Left lung (tissue), 14 donors: ENCODE measurements at places on chromosomes 13 and 19. TPM values are rescaled to one million over a fixed set of nuclear protein-coding genes. Genes with fewer than 3 reads are reported as not detected.
A peak's percentile ranks its signal among the peaks of the same experiment; 100 is the strongest.

Gene TCF3
- 57.9 TPM for total RNA-seq

Gene KIR2DL4
- total RNA-seq, result not detected

Gene MADCAM1
- total RNA-seq, result 0.52 TPM

Gene GFY
- not detected for total RNA-seq

Gene DCAF15
- 20.2 TPM for total RNA-seq

DNA sequence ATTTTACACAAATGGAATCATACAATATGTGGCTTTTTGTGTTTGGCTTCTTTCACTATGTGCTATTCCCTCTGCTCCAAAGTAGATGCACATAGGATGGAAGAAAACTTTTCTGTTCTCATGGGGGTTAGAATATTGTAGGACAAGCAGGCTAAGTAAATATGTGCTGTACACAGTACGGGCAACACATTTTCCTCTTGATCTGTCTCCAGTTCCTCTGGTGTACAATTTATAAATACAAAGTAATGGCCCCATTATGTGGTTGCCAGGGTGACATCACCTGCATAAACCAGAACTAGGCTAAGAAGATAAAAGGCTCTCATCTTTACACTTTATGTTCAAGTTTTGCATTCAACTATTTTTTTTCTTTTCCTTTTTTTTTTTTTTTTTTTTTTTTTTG is 41.0 kb upstream of the SOX21 start:
- no peaks in the 10 kb centered on the region for H3K27me3 ChIP-seq
- H3K36me3 ChIP-seq, result no peaks in the 10 kb centered on the region

DNA sequence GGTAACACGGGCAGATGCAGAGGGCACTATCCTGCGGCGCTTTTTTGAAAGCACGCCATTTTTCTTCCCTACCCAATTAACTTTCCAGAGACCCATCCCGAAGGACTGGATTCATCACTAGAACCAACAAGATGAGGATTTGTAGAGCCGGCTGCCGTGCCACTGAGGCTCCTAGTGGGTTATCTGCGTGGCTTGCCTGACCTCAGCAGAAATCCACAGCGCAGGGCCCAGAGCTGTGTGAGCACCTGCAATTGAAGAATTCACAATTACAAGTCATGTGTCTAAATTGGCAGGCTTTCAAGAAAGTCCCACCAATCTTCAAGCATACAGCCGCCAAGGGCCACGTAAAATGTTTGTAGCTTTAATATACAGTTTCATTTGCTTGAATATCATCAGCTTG is 75.5 kb downstream of the ALOX5AP start:
- no peak for DNase-seq
- no peaks in the 10 kb centered on the region for H3K36me3 ChIP-seq
- no peak overlapping the region for H3K27ac ChIP-seq
- H3K27me3 ChIP-seq, result no peaks in the 10 kb centered on the region

DNA sequence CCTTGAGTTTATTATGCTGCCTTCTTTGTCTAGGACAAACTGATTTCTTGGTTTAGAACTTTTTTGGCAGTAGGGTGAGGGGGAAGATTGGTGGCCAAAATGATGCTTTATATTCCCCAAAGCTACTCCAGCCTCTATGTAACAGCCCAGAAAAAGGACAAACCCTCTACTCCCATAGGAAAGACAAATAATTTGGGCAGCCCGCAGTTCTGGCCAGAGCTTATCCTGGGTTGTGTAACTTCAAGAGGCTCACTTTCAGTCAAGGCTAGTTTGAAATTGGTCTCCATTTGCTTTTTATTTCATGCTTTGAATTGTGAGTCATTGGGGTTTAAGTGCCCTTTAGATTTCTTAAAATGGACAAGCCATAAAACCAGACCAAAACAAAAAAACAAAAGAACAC is 142.3 kb downstream of the OLFM4 start:
- H3K36me3 ChIP-seq, result no peaks in the 10 kb centered on the region
- H3K27me3 ChIP-seq, result no peaks in the 10 kb centered on the region
- DNase-seq, result no peak
- H3K4me1 ChIP-seq, result no peaks in the 10 kb centered on the region
- no peak overlapping the region for H3K27ac ChIP-seq

GRCh38 chr13:77535448-77535847 is at the start of gene SCEL:
Gene SCEL, plus strand, starts transcription at chr13:77535706. Its CDS starts 20,170 bp downstream, at chr13:77555876.
- peak within 1 kb of the TSS; percentile 64 for H3K27ac ChIP-seq
- DNase-seq, result no peak
- no peaks in the 10 kb centered on the region for H3K4me1 ChIP-seq
- H3K4me3 ChIP-seq, result peak within 1 kb of the TSS; percentile 10

GRCh38 chr13:113645329-113645728 is 12.7 kb downstream of the ATP4B start:
- no peak overlapping the region for H3K27ac ChIP-seq
- peaks cover 18% of the 10 kb centered on the region for H3K4me1 ChIP-seq

DNA sequence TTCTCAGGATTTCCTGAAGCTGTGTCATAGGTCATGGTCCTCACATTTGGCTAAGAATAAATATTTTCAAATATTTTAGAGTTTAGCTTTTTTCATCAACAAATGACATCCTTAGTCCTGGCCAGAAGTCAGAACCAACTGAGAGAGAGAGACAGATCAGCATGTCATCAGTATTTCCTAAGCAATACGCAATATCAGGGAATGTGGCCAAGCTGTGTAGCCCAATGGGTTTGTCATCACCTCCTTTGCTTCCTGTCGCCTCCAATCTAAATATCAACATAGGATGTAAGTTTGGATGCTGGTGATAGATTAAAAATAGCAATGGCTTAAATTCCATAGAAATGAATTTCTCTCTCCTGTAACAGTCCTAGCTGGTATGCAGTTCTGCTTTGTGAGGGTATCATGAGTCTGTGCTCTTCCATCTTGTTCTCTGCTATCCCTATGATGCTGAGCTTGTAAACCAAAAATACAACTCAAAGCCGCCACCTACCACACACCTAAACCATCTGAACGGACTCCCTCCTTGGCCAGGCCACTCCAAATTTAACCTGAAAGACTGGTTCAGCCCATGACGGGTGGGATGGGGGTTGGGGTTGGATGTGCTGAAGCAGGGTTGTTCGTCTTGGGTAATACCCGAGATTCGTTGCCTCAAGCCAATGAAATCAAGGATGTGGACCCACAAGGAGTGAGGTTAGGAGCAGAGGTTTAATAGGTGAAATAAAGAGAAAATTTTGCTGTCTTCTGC is 10.0 kb upstream of the IGSF23 start:
- H3K36me3 ChIP-seq, result no peaks in the 10 kb centered on the region
- H3K27ac ChIP-seq, result no peak overlapping the region
- peaks cover 12% of the 10 kb centered on the region for H3K4me1 ChIP-seq
- H3K27me3 ChIP-seq, result no peaks in the 10 kb centered on the region
- DNase-seq, result no peak
